ENCODE measurements at places on chromosomes 4 and X.

DNA sequence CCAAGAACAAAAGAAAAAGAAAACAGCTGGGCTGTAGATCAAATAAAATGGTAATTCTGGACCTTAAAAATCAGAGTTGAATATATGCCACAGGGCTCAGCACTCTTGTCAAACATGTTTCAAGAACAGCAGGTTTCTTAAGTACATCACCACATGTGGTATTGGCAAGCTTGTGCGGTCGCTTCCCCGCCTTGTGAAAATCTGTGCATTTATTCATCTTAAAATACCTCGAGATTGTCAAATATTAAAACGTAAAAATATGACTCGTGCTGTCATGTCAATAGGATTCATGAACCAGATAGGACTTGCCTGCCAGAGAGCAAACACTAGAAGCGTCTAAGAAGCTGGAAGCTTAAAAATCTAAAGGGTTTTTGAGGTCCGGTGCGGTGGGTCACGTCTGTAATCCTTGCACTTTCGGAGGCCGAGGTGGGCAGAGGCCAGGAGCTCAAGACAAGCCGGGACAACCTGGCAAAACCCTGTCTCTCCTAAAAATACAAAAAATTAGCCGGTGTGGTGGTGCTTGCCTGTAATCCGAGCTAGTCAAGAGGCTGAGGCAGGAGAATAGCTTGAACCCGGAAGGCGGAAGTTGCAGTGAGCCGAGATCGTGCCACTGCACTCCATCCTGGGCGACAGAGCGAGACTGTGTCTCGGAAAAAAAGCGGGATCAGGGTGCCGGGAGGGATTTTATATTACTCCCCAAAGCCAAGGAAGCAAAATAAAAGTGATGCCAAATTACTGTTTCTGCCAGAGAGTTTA lies 40.2 kb upstream of the TMEM154 start:
- no peaks in the 10 kb centered on the region for H3K27me3 ChIP-seq
- no peak for DNase-seq
- H3K4me1 ChIP-seq: no peaks in the 10 kb centered on the region
- no peaks in the 10 kb centered on the region for H3K36me3 ChIP-seq
- no peak overlapping the region for H3K27ac ChIP-seq

GRCh38 chr4:142126890-142127497 lies 490.6 kb downstream of the IL15 start:
- peaks cover 17% of the 10 kb centered on the region for H3K4me1 ChIP-seq
- H3K27me3 ChIP-seq: no peaks in the 10 kb centered on the region
- no peak overlapping the region for H3K4me3 ChIP-seq
- H3K27ac ChIP-seq: no peak overlapping the region
- DNase-seq: peak; percentile 70

DNA sequence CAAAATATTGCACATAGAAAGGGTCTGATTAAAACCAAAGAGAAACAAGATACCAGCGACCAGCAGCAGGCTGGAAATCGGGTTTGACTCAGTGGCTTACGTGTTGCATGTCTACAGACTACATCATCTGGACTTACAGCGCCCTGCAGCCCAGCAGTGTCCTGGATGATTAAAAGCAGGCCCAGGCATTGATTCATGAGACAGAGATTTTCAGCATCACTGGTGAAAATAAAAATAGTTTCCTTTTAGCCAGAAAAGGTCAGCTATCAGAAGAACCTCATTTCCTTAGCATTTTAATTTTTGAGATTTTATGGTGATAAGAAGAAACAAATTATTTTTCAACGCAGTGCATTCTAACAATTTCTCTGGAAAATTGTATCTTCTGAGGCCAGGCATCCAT lies 190.6 kb downstream of the PTTG2 start:
- H3K4me1 ChIP-seq: peaks cover 19% of the 10 kb centered on the region
- H3K27me3 ChIP-seq: no peaks in the 10 kb centered on the region
- H3K4me3 ChIP-seq: no peak overlapping the region
- no peaks in the 10 kb centered on the region for H3K36me3 ChIP-seq
- DNase-seq: no peak

- H3K4me3 ChIP-seq: no peak overlapping the region
- no peaks in the 10 kb centered on the region for H3K27me3 ChIP-seq
- H3K27ac ChIP-seq: no peak overlapping the region
Measured at GRCh38 chrX:118423558-118423957, 72.1 kb upstream of the DOCK11 start.

DNA sequence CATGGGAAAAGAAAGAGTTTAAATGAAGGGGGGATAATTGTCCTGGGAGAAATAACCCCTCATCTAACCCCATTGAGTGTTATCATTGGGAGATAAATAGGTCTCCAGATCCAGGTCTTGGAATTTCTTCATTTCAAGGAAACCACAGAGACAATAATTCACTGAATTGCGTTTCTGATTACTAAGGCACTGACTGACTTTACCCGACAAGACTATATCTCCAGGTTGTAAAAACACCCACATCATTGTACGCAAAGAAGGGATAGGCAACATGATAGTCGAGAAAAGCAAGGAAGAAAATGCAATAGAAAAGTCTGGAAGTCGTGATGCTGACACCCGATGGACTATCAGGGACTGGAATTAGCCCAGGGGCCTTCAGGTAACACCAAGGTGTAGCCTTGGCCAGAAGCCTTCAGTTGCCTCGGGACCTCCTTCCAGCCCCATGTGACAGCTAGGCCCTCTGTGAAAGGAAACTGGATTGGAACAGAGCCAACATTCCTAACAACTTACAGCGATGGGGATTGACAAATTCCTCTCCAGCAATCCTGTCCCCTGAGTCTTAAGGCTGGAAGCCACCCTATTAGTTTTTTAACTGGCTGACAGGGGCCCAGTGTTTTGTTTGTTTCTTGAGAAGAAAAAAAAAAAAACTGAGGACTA lies 46.5 kb upstream of the RAB9B start:
- DNase-seq: no peak
- no peak overlapping the region for H3K4me3 ChIP-seq
- H3K27ac ChIP-seq: no peak overlapping the region
- H3K4me1 ChIP-seq: no peaks in the 10 kb centered on the region
- H3K36me3 ChIP-seq: no peaks in the 10 kb centered on the region

DNA sequence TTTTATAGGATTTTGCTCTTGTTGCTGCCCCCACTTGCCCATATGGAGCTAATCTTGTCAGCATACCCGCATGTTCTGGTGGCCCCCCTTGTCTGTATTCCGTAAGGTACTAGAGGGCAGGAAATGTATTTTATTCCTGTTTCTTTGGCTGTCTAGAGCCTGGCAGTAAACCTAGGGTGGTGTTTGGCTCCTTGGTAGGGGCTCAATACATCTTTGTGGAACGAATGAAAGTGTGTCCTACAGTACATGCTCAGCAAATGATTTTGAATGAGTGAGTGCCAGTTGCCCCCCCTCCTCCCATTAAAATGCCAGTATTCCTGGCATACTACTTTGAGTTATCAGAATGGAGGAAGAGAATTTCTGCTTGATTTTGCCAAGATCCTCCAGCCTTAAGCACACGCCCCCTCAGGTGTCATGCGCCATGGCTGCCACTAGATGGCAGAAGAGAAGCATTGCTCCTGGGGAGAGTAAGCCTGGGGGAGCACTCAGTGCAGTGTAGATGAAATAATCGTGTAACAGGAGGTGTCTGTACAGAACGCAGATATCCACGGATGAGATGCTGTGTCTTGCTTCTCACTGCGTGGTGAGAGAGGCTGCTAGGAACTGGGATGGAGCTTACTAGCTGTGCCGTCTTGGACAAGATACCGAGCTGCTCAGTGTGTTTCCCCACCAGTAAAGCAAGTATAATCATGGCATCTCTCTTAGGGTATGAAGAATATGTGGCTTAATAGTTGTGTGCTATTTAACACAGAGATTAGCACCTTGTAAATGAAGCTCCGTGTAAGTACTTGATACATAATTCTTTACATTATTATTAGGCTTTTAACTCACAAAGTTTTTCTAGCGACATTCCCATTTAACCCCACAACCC lies 17.2 kb upstream of the RNF212 start:
- H3K27ac ChIP-seq: no peak overlapping the region
- DNase-seq: peak; percentile 82
- no peaks in the 10 kb centered on the region for H3K36me3 ChIP-seq
- peaks cover 4% of the 10 kb centered on the region for H3K4me1 ChIP-seq
- H3K4me3 ChIP-seq: no peak overlapping the region

GRCh38 chr4:54102531-54103106 lies 2.7 kb downstream of the GSX2 start:
- no peak overlapping the region for H3K4me3 ChIP-seq
- no peak for DNase-seq
- H3K4me1 ChIP-seq: peaks cover 26% of the 10 kb centered on the region
- H3K36me3 ChIP-seq: no peaks in the 10 kb centered on the region
- H3K27ac ChIP-seq: no peak overlapping the region
- peaks cover 78% of the 10 kb centered on the region for H3K27me3 ChIP-seq

DNA sequence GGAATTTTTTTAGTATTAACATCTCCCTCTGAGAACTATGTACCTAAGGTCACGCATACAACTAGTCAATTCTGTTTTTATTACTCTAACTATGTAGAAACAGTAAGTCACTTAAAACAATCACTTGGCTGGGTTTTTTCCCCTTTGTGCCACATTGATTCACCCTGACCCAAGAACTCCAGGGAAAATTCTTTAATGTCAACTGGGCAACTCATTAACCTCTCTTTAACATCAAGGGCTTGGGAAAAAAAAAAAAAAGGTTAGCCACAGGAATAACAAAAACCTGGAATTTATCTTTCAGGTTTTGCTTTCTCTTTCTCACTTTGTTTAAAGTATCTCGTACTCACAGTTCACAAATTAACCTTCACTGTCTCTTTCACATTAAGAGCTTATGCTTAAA lies 8.1 kb downstream of the RPL9 start:
- H3K4me3 ChIP-seq: no peak overlapping the region
- DNase-seq: no peak
- H3K4me1 ChIP-seq: peaks cover 9% of the 10 kb centered on the region
- no peaks in the 10 kb centered on the region for H3K27me3 ChIP-seq
- H3K36me3 ChIP-seq: peaks cover 32% of the 10 kb centered on the region
- no peak overlapping the region for H3K27ac ChIP-seq

DNA sequence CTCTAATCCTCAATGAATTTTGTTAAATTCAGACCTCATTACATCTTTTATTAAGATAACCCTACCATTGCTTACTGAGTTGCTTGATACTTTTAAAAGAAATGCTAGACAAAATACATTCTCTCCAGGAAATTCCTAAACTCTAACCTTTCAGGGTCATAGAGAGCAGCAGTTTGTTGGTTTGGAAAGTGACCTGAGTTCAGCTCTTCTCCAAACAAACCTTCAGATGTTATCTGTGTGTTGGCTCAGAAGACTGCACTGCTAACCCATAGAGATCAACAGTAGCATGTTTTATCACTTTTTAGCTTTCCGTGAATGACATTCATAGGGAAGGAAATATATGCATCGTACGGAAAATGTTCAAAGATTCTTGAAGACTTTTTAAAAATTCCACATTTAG lies 101.8 kb upstream of the VEGFC start:
- H3K4me1 ChIP-seq: no peaks in the 10 kb centered on the region
- H3K27ac ChIP-seq: no peak overlapping the region
- DNase-seq: no peak
- H3K4me3 ChIP-seq: no peak overlapping the region
- no peaks in the 10 kb centered on the region for H3K36me3 ChIP-seq

DNA sequence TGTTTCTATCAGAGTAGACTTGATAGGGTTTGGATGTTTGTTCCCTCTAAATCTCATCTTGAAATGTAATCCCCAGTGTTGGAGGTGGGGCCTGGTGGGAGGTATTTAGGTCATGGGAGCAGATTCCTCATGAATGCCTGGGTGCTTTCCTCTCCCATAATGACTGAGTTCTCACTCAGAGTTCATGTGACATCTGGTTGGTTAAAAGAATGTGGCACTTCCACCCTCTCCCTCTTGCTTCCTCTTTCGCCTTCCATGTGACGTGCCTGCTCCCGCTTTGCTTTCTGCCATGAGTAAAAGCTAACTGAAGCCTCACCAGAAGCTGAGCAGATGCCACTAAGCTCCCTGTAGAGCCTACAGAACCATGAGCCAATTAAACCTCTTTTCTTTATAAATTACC lies 47.3 kb upstream of the SRPX start:
- no peak overlapping the region for H3K27ac ChIP-seq
- H3K4me1 ChIP-seq: no peaks in the 10 kb centered on the region
- no peaks in the 10 kb centered on the region for H3K27me3 ChIP-seq
- H3K4me3 ChIP-seq: no peak overlapping the region

DNA sequence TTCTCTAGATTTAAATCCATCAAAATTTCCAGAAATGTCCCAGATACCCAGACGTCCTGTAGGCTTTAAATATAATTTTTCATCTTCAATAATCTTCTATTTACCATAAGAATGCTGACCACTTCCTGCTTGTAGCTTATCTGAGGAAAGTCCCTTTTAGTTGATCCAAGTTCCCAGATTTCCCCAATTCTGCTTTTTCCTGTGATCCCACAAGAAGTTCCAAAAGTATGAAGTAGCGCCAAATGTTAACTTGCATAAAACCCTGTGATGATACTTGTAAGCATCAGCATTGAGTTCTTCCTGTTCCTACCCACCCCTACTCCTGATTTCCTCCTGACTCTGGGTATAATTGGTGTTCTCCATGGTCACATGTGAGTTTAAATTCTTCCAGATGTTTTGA lies 10.6 kb upstream of the TLR8 start:
- H3K27me3 ChIP-seq: no peaks in the 10 kb centered on the region
- no peak overlapping the region for H3K4me3 ChIP-seq
- H3K27ac ChIP-seq: no peak overlapping the region
- no peaks in the 10 kb centered on the region for H3K36me3 ChIP-seq
- DNase-seq: no peak

GRCh38 chrX:73366696-73367095 lies 80.2 kb upstream of the CDX4 start:
- H3K36me3 ChIP-seq: no peaks in the 10 kb centered on the region
- H3K27me3 ChIP-seq: no peaks in the 10 kb centered on the region
- no peak for DNase-seq
- H3K27ac ChIP-seq: no peak overlapping the region

DNA sequence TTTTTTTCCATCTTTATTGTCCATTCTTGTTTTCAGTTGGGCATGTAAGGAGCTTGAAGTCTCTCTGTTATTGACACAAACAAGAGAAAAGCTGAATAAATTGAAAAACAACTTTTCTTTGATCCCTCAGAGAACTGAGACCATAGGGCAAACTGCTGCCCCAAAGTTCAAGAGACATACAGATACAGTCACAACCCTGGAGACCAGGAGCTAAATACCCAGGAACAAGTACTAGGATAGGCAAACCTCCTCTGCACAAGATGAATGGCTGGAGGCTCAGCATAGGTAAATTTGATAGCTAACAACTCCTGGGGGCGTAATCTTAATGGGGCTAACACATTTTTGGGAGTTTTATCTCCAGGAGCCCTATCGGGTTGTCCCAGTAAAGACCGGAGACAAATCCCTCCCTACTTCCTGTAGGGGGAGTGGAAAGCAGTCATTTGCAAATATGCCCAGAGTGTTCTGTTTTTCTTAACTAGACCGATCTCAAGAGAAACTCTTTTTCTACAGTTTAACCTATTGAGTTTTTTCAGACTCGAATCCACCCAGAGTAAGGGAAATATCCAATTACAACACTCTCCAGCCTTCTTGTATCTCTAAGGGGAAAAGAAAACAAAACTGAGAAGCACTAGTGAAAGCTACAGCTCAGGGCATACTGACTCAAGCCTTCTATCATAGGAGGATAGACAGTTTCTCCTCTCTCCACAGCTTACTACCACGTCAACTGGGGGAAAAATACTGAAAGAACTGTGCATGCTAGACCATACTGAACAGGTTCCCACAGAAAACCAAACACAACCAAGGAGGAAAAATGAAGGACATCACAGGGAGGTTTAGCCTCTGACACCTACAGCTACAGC lies 23.1 kb downstream of the MAGEA8 start:
- H3K27me3 ChIP-seq: no peaks in the 10 kb centered on the region
- no peak overlapping the region for H3K27ac ChIP-seq
- H3K36me3 ChIP-seq: no peaks in the 10 kb centered on the region

- no peak for DNase-seq
- H3K4me3 ChIP-seq: no peak overlapping the region
- H3K36me3 ChIP-seq: no peaks in the 10 kb centered on the region
- H3K4me1 ChIP-seq: no peaks in the 10 kb centered on the region
Measured at GRCh38 chr4:86657382-86657781, 63.3 kb downstream of the PTPN13 start.

Data from CD8-positive, alpha-beta memory T cell (primary cell).